Upper lobe of left lung (tissue), 6 donors: ENCODE measurements at places on chromosomes 2 and 18.
A peak's percentile ranks its signal among the peaks of the same experiment; 100 is the strongest.

DNA sequence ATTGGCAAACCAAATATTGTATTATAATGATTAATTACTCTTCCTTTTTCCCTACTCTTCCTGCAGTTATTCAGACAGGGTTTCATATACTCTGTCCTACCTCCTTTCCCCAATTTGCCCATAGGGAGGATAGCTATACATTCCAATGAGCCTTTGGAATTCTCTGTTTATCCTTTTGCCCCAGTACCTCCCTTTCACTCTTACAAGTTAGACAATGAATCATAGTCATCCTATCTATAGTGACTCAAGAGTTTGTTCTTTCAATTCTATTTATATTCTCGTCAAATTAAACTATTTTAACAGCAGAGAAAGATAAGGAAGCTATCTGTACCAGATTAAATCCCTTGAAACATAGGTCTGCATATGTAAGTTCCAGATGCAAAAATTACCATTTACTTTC, 437.5 kb downstream of the NR4A2 start:
- no peak for DNase-seq

GRCh38 chr2:198499539-198499938, 695.1 kb downstream of the PLCL1 start:
- DNase-seq, result no peak

- no peak for DNase-seq
Measured at GRCh38 chr18:13612196-13612997, 114.0 kb downstream of the FAM210A start.

- DNase-seq, result no peak
Measured at GRCh38 chr2:159942146-159942545, 120.3 kb downstream of the PLA2R1 start.

- peak; percentile 95 for DNase-seq
Measured at GRCh38 chr2:24083567-24084385, 858 bp downstream of the TP53I3 start.

DNA sequence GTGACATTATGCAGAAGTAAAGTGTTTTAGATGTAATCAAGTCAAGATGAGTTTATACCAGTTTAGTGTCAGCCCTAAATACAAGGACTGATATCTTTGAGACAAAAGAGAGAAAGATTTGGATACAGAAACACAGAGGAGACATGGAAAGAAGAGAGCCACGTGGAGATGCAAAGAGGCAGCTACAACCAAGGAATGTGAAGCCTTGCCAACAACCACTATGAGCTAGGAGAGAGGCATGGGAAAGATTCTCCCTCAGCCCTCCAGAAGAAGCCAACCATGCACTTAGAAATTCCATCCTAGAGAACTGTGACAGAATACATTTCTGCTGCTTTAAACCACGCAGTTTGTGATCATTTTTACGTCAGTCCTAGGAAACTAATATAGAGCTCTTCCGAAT, 217.2 kb downstream of the DOK6 start:
- no peak for DNase-seq

DNA sequence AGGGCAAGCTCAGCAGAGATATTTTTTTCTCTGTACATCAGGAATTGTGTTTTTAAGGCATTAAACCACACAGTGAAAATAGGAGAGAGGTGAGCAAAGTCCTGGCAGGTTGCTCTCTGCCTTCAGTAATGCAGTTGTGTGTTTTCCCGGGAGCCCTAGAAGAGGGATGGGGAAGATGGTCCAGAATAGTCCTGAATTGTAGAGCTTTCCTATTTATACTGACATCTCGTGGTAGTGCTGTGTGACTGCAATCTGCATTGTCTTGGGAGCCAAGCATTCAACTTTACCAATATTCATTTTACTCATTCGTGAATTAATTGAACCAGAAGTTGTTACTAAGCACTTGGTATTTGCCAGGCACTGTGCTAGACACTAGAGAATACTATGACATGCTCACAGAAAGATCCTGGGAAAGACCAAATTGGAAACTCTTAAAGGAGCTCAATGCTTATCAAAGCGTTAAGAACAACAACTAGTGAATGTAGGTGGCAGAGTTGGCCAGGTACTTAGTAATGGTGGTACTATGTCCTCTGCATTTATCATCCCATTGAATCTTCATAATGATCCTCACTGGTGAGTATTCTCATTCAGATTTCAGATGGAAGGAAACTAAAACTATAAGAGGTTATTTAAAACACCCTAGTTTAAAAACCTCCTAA, 214.6 kb downstream of the TRIB2 start:
- DNase-seq, result no peak

GRCh38 chr2:206958261-206958660, 18.9 kb downstream of the CPO start:
- DNase-seq, result no peak

DNA sequence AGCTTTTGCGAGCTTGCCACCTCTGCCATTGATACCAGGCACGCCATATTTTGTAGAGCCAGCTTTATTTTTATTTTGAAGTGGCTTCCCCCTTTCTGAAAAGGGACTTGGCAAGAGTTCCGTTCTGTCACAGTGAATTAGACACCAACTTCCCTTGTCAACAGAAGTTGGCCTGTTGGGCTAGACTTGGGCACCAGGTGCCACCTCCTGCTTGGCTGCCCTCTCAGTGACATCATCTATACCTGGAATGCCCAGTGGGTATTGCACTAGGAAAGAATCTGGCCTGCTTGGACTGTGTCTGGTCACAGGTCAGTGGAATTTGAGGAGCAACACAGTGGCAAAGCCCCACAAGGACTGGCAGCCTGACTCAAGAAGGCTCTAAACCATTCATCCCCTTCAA, 101.0 kb downstream of the BCL2L11 start:
- no peak for DNase-seq

GRCh38 chr2:232439758-232440135, 16.2 kb upstream of the ALPI start:
- peak; percentile 48 for DNase-seq

DNA sequence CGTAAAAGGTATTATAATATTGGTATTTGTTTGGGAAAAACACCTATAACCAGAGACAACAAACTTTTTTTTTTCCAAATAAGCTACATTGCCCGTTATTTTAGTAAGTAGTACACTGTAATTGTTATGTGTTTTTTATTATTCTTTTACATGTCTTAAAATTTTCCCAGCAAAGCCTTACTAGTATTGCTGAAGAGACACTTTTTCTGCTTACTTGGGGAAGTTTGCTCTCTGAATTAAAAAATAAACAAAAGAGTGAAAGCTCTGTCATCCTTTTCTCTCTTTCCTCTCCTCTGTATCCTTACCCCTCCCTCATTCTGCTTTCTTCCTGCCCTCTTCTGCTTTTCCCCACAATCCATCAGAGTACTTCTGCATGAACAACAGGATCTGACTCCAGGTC, 25.6 kb upstream of the LDLRAD4 start:
- DNase-seq, result no peak

- no peak for DNase-seq
Measured at GRCh38 chr2:197577446-197577845, 61.6 kb downstream of the MOB4 start.

DNA sequence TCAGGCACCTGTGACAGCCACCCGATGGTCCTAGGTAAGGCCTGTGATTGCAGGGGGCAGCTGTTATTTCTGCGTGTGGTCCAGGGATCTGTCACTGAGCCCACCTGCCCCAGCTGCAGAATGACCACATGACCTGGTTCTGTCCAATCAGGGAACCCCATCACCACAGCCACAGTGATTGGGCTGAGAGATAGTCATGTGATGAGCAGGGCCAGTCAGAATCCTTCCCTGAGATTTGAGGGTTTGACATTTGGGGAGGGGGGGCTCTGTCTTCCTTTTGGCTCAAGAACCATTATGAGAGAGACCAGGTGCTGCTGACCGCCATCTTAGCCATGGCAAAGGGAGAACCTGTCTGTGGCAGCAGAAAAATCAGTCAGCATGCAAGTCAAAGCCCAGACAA, 147.2 kb downstream of the SMAD7 start:
- DNase-seq, result peak; percentile 15

- no peak for DNase-seq
Measured at GRCh38 chr2:71545572-71546274, 92.4 kb downstream of the DYSF start.

DNA sequence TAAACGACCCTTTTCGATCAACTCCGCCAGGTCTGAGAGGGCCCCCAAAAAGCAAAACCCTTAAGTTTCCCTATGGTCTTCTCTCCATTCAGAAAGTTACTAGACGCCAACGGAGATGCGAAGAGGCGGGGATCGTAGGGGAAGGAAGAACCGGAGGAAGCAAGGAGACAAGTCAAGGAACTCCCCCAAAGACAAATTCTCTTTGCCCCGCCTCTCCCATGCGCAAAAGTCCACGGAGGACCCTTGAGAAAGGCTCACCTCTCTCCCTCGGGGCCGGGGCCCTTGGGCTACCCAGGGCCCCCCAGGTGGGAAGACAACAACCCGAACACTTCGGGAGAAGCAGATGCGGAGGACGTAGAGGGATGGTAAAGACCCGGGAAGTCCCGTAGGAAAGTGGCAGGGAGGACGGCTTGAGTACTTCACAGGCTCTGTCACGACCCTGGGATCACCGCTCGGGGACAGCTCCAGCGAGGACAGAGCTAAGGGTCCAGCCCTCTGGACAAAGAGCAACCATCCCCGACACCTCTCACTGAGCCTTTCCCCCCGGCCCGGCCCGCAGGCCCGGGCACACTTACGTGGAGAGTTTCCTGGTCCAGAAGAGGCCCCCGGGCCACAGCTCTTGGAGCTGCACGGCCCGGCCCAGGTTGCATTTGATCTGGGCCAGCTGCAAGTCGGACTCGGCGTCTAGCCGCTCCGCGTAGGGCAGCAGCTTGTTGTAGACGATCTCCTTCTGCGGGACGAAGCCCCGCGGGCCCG, 647 bp downstream of the PSME4 start:
- DNase-seq, result no peak

DNA sequence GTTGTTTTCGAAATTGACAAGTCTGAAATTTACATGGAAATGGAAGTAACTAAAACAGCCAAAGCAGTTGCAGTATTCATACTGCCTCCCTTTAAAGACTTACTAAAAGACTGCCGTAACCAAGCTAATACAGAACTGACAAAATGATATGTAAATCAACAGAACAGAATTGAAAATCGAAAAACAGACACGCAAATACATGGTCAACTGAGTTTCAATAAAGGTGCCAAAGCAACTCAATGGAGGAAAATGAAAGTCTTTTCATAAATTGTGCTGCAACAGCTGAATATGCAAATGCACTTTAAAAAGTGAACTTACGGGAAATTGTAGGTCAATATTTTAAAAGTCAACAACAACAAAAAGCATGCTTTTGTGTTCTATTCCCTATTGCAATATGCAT, 34.2 kb downstream of the TMEM131 start:
- DNase-seq, result no peak

DNA sequence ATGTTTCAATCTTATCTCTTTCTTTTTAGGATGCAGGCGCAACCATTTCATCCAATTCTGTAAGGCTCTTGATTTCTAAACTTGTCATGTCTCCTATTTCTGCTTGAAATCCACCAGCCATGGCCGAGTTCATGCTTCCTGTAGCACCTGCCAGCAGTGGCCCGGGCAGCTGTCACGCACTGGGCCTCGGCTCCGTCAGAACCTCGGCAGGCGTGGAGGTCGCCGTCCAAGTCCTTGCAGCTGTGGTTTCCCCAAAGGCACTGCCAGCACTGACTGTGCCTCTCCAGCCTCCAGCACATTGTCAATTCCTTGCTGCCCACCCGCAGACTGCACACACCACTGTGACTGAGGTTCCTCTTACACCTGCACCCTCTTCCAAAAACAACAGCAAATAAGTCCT, 188.7 kb upstream of the SALL3 start:
- peak; percentile 16 for DNase-seq

GRCh38 chr18:45448871-45449270, 166.4 kb upstream of the SLC14A2 start:
- no peak for DNase-seq

- no peak for DNase-seq
Measured at GRCh38 chr2:191195021-191195420, 44.2 kb upstream of the STAT4 start.

GRCh38 chr2:107025869-107026380, 140.0 kb upstream of the ST6GAL2 start:
- no peak for DNase-seq

DNA sequence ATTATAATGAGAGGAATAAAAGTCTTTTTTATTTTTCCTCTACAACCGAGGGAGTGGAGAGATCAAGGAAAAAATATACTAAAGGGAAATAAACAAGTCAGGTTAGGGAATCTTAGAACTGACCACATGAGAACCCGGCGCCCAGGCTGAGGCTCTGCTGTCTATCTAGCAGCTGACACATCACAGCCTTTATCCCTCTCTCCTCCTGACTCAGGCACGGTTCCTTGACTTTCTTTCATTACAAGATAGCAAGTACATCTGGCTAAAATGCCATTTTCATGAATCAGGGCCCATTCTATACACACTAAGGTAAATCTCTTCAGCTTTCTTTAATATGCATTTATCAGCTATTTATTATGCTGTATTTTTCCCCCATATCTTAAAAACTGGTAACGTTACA, 296.0 kb downstream of the TMX3 start:
- no peak for DNase-seq

DNA sequence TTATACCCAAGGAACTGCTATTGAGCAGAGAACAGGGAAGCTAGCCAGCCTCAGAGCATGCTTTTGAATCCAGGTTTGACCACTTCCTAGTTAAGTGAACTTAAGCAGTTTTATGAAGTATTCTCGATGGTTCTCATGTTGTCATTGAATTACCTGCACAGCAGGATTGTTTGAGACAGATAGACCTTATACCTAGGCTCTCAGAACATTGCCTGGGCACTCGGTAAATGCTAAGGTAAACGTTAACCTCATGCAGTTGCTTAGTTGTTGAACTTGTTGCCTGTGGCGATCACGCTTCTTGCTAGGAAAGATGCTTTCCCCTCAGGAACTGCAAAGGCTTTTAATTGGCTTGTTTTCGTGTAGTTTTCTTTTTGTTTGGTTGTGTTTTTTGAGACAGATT, 34.0 kb upstream of the CHMP1B start:
- peak; percentile 49 for DNase-seq
